ENCODE measurements at places on chromosomes 6 and 20.

DNA sequence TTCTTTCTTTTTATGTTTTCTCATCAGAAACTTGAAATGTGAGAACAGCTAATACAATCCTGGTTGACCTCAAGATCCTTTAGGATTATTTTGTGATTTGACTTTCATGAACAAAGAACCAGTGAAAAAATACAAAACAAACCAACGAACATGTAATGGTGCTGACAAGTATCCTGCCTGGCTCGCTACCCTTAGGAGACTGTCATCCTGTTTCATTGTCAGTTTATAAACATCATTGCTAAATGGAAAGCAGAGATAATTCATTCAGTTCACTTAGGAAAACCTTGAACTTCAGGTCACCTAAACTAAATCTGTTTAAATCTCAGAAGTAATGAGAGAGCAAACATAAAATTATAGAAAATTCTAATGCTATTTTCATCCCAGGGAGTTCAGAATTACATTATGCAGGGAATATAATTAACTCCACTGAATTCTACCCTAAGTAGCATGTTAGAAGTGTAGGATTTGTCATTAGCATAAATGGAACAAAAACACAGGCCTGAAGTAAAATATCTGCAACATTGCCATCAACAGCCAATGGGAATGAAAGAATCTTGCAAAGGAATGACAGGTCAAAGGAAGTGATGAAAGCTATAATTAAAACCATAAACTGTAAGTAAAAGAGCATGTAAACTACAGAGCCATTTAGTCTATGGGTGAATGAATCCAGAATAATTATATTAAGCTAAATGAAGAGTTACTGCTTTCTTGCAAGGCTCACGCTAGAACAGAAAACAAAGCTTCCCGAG is 401.2 kb upstream of the MANEA start:
- no peak for DNase-seq

- DNase-seq: no peak
These were observed 7.4 kb downstream of the RPL10A start for GRCh38 chr6:35475573-35475972.

GRCh38 chr6:153623496-153623895 is 415.5 kb upstream of the OPRM1 start:
- DNase-seq: no peak

DNA sequence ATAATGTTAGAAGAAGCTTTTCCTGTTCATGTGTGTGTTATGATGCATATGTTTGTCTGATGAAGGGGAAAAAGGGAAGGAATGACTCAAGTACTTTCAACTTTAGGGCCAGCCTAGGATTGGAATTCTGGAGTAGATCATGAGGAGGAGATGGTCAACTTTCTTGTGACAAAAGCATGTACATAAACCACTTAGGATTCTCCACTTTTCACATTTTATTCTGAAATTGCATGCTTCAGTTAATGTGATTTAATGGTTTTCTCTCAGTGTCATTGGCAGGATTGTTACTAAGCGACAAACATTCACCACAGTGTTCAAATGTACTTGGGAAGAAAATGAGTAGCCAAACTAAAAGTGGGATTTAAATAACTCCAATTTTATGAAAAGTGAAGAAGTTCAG is 80.1 kb downstream of the UTRN start:
- no peak for DNase-seq

DNA sequence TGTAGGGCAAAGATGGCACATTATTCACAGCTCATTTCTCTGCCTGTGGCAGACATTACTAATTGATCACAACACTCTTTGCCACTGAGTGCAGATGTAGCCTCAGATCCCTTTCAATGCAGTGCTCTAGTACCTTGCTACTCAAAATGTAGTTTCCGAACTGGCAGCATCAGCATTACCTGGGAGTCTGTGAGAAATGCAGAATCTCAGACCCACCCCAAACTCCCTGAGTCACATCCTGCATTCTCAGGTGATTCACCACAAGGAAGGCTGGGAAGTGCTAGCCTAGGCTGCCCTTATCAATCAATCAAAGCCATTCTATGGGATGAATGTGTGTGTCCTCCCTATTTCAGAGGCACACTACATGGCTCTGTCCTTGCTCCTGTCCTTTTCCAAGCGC is 58.5 kb downstream of the PCNA start:
- DNase-seq: no peak

DNA sequence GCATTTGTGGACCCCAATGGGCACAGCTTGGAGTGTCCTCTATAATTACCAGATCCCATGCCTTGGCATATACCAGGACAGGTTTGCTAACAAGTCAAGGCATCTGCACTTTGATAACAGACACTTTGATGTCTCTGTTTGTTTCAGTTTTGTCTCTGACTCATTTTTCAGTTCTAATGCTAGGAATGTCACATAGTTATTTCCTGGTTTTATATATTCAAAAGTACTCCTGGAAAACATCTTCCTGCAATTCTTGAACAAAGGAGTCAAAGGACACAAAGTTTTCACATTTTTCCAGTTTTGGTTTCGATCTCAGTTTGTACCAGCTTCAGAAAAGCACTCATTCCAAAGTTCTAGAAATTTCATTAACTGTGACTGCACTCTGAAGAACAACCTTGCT is 188.1 kb downstream of the FOXC1 start:
- DNase-seq: no peak

DNA sequence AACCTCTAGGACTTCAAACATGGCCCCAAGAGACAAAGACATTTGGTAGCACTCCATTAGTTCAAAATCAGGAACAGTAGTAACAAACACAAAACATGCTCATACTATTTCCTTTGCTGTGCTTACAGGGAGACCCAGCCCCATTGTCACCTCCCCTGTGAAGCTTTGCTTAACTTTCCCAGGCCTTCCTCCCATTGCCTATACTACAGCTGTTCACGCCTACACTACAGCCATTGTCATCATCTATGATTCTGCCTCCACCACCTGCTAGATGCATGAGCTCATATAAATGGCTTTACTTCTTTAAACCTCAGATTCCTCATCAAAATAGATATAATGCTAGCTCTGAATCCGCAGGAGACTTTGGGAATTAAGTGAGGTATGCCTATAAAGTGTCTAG is 8.7 kb downstream of the PHACTR1 start:
- DNase-seq: no peak

GRCh38 chr6:143543435-143543834 is 31.9 kb upstream of the FUCA2 start:
- DNase-seq: no peak

GRCh38 chr20:62650551-62651284 is 8.4 kb downstream of the SLCO4A1 start:
- no peak for DNase-seq

- no peak for DNase-seq
These were observed 24.1 kb upstream of the TRIM27 start for GRCh38 chr6:28947831-28948270.

- no peak for DNase-seq
These were observed 212.8 kb upstream of the FUT9 start for GRCh38 chr6:95802978-95803377.

- no peak for DNase-seq
These were observed 38.0 kb downstream of the PIM1 start for GRCh38 chr6:37207903-37208456.

GRCh38 chr20:52242237-52243230 is 51.0 kb upstream of the ZFP64 start:
- DNase-seq: no peak

- no peak for DNase-seq
These were observed 99.8 kb downstream of the TMEM242 start for GRCh38 chr6:157223511-157223910.

GRCh38 chr6:55941702-55942101 is 66.3 kb upstream of the BMP5 start:
- DNase-seq: no peak

GRCh38 chr6:26474439-26474881 is 16.7 kb downstream of the BTN2A1 start:
- DNase-seq: no peak

DNA sequence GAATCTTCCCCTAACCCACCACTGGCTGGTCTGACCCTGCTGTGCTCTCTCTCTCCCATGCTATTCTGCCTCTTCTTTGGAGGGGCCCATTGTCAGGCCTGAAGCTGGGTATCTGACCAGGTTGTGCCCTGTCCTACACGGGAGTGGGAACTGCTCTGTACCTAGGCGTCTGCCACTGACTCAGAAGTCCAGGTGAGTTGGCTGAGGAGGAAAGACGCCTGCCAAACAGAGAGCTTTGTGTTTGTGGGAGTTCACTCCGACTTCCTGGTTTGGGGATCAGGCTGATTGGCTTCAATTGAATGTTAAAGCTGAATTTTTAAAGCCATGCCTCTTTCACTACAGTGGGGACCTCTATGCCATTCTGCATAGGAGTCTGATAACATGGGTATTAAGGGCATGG is 136.0 kb downstream of the CCDC170 start:
- no peak for DNase-seq

DNA sequence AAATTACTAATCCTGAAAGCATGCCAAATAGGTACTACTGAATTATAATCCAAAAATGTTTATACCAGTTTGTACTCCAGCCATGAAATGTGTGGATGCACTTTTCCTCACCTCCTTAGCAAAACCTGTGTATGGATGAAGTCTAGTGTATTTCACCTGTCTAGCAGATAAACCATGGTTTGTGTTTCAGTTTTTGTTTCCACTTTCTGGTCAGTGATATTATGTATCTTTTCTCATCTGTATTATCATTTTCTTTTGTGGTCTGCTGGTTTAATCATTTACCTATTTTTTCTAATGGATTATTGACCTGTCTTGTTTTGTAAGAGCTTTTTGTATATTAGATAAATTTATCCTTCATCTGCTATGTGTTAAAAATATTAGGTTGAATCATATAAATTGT is 41.0 kb upstream of the TMEM217 start:
- no peak for DNase-seq

DNA sequence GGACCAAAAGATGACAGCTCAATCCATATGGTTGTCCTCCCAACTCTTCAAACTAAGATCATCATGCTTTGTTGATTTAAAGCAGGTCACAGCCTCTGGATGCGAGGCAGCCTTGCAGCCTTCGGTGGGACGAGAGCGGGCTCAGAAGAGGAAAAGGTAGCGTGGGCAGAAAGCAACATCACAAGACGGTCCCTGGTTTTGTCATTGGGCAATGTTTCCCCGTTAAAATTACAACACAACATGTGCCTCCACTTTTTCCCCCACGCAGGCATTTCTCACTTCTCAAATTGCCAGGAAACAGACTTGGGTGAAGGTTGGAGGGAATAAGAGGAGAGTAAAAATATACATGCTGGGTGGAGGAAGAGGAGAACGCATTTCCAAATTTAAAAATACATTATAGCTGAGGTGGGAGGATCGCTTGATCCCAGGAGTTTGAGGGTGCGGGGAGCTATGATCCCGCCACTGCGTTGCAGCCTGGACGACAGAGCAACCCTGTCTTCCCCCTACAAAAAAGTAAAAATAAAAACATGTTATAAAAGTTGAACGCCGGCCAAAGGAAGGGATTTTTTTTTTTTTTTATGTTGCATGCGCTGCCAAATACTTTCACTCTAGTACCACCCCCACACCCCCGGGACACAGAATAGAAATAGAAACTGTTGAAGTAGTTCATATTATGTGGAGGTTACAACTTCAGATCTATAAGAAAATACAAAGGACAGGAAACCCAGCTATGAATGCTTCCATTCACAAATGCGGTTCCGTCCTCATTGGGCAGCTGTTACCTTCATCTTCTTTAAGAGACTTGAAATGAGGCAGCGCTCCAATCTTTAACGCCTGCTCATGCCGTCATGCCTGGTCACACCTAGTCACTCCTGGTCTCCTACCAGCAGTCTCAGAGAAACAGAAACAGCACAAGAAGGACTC is 13.9 kb upstream of the NAA20 start:
- no peak for DNase-seq

- DNase-seq: peak; percentile 59
These were observed 24.2 kb downstream of the TFAP2A start for GRCh38 chr6:10390495-10391298.

DNA sequence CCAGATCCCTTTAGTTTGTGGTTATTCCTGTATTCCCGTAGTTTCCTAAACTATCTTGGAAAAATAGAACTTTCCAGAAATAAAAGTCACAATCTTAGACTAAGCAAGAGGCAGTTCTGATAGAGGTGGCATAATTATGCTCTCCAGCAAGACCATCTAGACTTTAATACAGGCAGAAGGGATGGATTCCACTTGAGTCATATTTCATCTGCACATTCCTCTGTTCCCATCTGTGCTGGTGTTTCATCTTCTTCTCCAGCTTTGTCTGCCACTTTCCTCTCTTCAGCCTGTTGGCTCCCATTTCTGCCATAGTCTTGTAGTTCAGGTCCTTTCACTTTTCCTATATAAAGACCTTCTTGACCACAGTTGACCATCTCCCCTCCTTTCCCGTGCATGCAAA is 102.9 kb downstream of the SOBP start:
- no peak for DNase-seq

DNA sequence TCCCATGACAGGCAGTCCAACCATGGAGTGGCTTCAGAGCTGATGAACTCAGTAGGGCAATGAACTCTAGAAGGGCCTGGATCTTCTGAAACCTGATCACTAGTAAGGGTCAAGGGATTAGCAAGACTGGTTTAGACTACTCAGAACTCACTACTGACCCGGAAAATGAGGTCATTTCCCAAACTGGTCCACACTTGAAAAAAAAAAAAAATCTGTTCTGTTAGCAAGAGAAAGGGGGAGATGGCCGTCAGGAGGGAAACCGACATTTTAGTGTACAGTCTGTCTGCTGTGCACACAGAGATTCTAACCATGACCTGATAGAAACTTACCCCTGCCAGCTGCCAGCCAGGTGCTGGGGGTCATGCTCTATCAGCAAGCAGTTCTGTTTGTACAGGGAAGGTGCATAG is 262.4 kb upstream of the AGPAT4 start:
- DNase-seq: no peak

DNA sequence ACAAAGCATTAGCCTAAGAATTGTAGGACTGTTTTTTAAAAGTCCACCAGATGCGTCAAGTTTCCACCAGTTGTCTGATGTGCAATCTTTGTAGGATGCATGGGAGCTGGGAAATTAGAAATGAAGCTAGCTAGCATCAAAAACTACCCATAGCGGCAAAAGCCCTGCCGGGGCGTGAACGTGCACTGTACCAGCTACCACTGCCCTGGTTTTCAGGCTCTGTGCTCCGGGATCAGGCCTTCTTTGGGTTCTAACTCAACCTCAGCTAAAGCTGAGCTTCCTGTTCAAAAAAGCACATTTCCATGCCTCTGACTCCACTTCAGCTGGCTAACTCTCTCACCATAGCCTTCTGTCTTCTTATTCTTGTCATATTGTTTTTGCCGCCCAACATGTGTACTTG is 26.9 kb upstream of the FUCA2 start:
- no peak for DNase-seq

Data from right kidney (tissue), 9 donors.